ENCODE measurements at places on chromosomes 3 and 15.

DNA sequence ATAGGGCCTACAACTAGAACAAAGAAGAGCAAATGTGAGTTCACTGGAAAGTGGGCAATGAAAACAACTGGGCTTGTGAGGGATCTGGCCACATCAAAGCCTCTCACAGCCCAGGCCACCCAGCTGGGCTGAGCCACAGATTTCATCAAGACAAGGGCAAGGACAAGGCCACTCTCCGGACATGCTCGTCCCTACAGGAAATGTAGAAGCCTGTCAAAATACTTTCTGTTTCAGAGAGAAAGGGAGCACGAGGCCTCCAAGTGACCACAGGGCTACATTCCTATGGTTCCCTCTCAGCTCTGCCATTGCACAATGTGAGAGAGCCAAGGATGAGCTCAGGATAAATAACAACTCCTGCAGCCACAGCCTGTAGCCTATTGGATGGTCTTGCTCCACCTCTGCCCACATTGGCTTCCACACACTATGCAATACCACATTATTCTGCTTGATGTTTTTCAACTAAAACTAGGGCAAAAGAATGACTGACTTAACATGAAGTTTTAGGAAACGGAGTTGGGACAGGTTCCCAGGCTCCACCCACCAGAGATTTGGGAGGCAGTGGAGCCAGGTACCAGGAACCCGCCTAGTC, 12.1 kb downstream of the TBC1D2B start:
- peak; percentile 98 for DNase-seq

GRCh38 chr3:13461169-13462124, 18.7 kb upstream of the HDAC11 start:
- DNase-seq: no peak

DNA sequence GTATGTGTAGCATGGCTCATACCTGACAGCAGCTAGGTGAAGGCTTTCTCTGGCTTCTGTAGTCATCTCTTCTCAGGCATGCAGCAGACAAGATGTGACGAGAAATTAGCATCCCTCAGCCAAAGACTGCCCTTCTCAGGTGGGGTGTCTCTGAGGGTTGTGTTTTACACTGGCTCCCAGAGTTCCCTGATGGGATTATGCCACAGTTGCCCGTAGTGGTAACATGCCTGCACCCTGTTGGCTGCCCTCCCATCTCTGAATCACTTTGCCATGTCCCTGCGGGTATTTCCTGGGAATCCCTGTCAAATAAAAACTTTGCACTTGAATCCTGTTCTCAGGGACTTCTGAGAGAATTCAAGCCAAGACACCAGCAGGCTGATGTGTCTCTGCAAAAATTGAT, 70.5 kb downstream of the LRTM1 start:
- DNase-seq: no peak

- DNase-seq: no peak
These were observed 32.8 kb downstream of the OSBPL10 start for GRCh38 chr3:31948280-31948679.

DNA sequence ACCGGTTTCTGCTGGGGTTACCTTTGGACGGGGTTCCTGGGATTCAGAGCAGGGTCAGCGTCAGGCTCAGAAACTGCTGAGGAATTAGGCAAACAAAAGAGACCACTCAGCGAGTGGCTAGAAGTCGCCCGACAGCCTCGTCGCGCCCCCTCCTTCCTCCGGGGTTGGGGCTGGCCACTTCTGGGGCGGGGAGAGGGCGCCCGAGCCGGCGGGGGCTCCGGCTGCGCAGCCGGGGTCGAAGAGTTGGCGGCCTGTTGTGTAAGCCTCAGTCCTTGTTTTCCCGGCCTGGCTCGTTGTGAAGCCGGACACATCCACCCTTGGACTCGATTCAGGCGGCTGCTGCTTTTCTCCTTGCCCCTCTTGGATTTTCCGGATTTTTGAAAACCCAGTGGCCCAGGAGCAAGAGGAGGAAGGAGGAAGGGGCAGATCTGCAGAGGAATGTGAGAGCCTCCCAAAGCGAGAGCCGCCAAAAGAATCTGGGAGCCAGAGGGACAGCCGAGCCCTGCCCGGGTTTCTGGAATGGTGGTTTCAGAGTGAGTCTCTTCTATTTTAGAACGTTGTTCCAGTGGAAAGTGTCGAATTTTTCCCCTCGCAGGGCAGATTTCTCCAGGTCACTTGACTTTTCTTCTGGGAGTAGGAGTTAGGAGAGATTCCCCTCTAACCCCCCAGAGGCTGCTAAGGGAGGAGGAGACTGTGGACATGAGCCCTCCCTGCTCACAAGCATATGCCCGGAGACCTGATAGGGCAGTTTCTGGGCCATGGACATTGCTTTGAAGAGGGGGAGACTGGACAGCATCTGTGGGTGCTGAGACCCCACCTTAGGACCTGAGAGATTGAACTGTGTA, 666 bp downstream of the SNX33 start:
- DNase-seq: no peak

GRCh38 chr3:66561367-66561766, 60.5 kb upstream of the LRIG1 start:
- no peak for DNase-seq

GRCh38 chr3:73848173-73848906, 223.6 kb upstream of the PDZRN3 start:
- peak; percentile 7 for DNase-seq

DNA sequence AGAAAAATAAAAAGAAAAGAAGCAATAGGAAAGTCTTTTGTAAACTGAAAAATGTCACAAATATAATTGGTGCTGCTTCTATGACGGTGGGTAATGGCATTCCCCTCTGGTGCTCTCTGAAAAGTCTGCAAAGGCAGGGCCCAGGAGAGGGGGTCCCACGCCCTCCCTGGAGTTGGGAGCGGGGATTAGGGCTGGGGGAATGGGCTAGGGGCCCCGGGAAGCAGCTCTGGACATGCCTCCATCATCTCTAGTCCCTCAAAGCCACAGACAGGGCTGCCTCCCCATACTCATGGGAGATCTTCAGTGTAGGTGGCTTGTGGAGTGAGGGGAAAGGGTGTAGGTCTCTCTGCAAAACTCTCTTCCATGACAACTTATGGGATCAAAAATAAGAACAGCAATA, 7.8 kb upstream of the RHCG start:
- DNase-seq: no peak

DNA sequence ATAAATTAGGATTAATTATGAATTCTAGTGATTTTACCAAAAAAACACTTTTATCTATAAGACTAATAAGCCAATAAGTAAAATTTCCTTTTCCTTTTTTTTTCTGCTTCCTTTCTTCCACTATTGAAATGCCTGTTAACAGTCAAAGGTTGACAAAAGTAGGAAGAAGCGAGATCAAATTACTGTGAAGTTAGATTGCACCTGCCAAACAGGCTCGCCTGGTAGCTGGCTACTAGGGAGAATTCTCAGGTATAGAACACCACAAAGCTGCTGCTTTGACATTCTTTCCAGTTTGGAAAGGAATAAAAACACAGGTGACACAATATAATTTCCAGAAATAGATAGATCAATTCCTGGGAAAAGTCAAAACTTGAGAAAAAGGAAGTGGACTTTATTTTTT, 749.0 kb downstream of the NSUN3 start:
- DNase-seq: no peak

DNA sequence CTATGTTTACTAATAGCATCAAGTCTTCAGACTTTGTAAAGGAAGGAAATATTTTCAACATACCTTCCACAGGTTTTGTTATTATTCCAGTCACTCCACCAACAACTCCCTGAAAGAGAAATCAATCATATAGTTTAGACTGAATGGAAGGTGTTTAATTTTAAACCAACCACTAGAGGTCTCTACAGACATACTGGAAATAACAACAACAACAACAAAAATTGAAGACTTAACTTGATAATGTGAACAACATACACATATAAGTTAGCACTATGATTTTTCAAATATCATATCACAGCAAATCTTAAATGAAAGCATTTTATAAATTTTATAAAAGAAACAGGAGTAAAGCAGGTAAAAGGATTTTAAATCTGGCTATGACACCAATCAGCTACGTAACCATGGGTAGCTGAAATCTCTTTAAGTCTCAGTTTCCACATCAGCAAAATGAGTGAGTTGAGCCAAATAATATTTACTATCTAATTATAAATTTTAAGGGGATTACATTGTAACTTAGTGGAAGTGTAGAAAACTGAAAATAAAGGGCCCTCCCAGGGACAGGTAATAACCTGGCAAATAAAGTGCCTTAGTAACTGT, 188.2 kb downstream of the VPS13C start:
- DNase-seq: peak; percentile 7

DNA sequence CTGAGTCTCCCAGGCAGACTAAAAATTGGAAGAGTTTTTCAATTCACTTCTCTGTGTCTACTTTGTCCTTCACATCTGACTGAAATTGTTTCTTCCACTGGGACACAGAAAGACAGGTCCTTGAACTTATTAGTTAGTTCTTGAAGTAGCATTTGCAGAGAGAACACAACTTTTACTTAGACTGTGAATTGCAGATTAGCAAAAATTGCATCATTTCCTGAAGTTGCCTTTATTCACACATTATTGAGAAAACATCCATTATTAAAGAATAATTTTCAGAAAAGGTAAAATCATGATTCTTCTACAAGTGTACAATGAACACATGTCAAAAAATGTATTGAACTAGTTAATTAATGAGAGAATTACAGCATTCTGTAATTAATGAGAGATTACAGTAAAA, 1.4 kb upstream of the COMMD2 start:
- no peak for DNase-seq

GRCh38 chr3:143294188-143294587, 174.6 kb downstream of the CHST2 start:
- no peak for DNase-seq

DNA sequence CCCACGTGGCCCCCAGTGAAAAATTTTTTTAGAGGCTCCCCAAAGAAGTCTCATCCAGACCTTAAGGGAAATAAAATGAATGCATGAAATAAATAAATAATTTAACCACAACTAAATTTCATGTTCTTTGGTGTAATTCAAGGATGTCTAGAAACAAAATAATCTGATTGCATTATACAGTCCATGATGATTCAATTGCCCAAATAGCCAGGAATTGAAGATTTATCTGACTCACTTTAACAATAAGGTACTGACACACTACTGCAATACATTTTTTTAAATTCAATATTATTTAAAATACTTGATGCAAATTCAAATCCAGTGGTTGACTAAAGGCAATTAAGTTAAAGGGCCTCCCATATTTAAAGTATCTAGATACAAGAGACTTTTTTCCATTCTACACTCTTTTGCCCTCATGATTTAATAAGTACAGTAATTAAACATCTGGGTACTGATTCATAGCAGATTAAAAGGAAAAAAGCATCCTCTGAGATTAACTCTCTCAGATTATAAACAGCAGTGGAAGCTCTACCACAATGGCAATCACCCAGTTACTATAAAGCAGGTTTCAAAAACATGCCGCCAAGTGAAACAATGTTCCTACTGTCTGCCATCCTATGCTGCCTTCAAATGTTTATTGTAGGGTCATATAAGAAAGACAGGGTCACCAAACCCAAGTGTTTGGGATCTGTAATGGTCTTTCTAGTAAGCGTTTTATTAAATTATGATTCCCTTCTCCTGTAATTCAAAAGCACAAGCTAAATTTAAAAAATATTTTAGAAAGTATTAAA, 9.9 kb downstream of the UQCC5 start:
- no peak for DNase-seq

- no peak for DNase-seq
These were observed 162.4 kb downstream of the GHSR start for GRCh38 chr3:172285844-172286243.

GRCh38 chr3:178308771-178309170, 227.5 kb upstream of the KCNMB2 start:
- no peak for DNase-seq

DNA sequence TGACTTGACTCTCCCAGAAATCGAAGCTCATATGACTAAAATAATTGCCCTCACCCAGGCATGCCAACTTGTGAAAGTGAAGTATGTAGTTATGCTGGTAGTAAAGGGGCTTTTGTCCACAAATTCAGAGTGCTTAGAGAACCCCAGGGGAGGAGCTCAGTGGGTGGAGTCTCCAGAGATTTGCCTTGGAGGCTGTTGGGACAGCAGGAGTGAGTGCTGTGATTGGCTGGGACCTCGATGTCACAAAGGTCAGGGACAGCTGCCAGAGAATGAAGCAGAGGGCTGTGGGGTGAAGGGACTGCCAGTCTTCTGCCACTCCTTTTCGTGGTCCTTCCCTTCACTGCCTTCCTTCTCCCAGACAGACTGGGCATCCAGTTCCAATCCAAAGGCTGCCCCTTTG, 49.8 kb downstream of the ZNF445 start:
- DNase-seq: no peak

Data from GM04504 (cell line).